ENCODE measurements at places on chromosomes 5 and 9.
A peak's percentile ranks its signal among the peaks of the same experiment; 100 is the strongest.

DNA sequence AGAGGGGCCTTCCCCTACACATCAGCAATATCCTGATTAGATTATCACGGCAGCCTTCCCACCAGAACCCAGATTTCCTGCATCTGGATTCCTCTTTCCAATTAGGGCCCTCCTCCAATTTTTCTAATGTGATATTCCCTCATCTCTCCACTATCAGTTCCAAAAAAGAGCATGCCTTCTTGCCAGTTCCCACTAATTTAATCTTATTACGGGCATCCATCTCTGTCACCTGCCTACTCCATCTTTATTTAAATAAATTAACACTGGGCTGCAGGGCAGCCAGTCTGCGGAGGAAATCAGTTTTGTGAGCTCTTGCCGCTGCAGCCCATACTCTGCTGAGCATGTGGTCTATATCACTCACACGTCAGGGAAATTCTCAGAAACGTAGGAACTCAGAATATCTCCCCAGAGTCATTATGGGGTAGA is 16.6 kb upstream of the FBP2 start:
- no peak for DNase-seq

- peak; percentile 47 for DNase-seq
Observed at GRCh38 chr5:176389135-176390123, 878 bp downstream of the HIGD2A start.

DNA sequence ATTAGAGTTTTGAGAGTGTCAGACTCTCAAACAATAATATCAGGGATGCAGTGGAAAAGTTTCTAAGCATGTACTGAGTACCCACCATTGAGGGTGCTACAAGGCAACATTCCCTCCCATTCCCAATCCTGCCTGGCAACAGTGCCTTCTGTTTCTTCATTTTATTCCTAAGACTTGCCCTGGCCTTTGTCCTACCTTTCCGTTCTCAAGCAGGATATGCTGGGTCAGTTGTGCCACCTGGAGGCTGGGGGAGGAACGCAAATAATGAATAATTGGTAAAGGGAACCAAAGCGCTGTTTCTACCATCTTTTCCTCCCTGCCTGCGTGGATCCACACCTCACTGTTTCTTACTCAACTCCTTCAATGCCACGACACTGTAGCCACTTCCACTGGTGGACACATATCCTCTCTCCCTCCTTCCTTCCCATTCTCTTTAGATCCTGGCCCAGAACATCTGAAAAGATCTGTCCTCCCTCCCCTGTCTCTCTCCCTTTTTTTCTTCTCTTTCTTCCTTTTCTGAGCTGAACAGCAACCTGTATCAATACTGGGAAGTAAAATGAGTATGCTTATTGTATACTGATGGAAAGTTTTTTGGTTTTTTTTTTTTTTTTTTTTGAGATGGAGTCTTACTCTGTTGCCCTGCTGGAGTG is 149.5 kb downstream of the C9orf152 start:
- DNase-seq, result peak; percentile 16

DNA sequence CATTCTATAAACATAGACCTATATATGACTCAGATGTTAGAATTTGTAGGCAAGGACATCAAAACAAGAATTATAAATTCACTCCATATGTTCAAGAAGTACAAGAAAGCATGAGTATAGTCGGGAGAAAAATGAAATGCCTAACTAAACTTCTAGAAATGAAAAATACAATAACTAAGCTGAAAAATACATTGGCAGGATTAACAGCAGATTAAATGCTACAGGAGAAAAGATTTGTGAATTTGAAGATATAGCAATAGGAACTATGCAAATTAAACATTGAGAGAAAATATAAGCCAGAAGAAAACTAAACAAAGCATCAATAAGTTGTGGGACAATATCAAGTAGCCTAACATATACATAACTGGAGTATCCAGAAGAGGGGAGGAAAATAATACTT is 55.3 kb upstream of the PRSS3 start:
- no peak for DNase-seq

GRCh38 chr5:150488519-150489359 is 19.2 kb upstream of the NDST1 start:
- DNase-seq, result peak; percentile 78

GRCh38 chr9:69145144-69145715 is 28.8 kb upstream of the TJP2 start:
- no peak for DNase-seq

- DNase-seq, result no peak
Observed at GRCh38 chr9:113646491-113646890, 183.0 kb downstream of the RGS3 start.

GRCh38 chr9:20312732-20313131 is 309.6 kb downstream of the MLLT3 start:
- DNase-seq, result no peak

- DNase-seq, result no peak
Observed at GRCh38 chr9:95938724-95939123, 63.2 kb downstream of the ERCC6L2 start.

DNA sequence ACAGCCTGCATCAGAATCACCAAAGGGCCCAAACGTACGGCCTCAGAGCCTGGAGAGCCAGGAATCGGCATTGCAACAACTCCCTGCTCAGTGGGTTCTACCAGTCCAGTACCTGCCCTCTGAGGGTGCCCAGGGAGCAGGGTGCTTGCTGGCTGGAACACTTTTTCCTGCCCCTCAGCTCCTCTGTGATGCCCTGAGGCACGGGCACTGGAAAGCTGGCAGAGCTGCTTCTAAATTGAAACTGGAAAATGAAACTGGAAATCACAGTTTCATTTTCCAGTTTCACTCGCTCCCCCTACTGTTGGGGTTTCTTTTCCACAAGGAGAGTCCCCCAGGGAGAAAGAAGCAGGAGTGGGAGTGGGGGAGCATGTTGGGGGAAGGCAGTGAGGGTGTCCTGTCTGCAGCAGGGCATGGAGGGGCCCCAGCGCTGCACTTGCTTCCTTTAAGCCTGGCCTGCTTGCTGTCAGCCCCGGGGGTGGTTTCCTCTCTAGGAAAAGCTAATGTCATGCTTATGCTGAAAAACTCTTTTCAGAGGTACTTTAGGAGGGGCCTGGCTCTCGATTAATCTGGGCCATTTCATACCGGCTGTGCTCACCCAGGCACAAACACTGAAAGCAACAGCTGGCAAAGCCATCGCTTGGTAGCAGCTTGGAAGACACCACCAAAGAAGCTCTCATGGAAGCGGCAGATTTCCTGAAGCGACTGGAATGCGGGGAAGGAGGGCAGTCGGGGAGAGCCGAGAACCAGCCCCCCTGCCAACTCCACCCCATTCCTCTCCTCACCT is 26.2 kb downstream of the IRF1 start:
- no peak for DNase-seq

- DNase-seq, result no peak
Observed at GRCh38 chr9:73892335-73892734, 604.8 kb upstream of the RORB start.

- DNase-seq, result peak; percentile 52
Observed at GRCh38 chr5:145347026-145347616, 488.0 kb downstream of the PRELID2 start.

DNA sequence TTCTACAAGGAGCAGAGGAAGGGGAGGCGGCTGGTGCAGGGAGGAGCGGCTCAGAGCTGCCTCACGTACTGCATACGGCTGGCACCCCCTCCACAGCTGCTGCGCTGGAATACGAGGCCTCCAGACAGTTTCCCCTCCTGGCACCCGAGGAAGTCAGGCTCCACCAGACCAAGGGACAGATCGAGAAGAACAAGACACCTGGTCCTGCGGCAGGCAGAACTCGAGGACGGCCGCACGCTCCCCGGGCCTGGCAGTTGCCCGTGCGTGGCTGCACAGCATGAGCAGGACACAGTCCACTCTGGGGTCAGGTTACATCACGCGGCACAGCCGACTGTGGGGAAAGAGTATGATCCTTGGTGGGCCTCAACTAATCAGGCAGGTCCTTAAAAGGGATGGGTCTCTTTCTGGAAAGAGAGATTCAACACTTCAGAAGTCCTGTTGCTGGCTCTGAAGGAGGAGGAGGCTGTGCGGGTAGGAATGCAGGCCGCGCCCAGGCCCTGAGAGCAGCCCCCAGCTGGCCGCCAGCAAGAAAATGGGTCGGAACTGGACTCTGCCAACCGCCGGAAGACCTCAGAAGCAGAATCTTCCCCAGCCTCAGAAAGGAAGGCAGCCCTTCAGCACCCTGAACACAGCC is 11.6 kb downstream of the UBAC1 start:
- no peak for DNase-seq

DNA sequence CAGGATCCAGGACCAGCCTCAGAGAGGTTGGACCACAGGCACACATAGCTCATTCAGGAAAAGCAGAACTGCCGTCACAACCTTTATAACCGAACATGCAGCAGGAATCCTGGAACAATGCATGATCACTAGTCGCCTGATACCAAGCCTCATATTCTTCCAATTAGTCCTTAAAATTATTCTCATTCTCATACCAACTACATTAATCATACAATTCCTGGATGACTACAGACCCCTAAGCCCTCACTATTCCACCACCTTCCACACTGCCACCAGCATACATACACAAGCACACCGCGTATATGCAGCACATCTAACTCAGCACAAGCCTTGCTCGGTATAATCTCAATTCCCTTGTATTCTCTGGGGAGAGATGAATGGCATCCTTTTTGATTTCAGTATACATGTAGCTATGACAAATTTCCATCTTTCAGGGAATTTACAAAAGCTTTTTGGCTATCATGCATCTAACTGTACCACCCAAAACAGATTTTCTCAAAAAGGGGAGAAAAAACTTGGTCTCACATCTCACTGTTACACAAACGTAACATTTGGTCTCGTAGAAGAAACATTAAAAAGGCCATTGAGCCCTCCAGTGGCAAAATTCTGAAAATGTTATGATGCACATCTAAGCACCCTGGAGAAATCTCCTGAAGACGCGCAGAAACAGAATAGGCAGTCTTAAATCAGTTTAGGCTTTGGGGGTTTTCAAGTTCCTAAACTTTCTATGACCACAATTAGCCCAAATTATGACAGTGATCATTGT is 46.2 kb downstream of the MCTP1 start:
- DNase-seq, result no peak

DNA sequence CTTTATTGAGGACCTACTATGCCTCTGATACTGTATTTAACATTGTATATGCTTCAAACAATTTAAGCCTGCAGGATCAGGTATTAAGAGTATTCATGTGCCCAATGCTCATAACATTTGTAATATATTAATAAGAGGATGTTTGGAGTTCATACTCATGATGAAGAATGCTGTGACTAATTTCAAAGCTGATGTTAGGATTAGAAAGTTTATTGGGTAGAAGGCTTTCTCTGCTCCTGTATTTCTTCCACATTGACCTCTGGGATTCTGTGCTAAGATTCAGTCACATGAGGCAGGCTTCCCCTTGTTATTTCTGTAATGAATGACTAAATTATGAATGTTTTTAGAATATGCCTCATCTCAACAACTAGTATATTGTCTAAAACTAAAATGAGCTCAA is 456.4 kb downstream of the NFIB start:
- DNase-seq, result peak; percentile 41

Data from AG08396 (cell line).